AG04450 (cell line): ENCODE measurements at places on chromosomes 3 and 15.

DNA sequence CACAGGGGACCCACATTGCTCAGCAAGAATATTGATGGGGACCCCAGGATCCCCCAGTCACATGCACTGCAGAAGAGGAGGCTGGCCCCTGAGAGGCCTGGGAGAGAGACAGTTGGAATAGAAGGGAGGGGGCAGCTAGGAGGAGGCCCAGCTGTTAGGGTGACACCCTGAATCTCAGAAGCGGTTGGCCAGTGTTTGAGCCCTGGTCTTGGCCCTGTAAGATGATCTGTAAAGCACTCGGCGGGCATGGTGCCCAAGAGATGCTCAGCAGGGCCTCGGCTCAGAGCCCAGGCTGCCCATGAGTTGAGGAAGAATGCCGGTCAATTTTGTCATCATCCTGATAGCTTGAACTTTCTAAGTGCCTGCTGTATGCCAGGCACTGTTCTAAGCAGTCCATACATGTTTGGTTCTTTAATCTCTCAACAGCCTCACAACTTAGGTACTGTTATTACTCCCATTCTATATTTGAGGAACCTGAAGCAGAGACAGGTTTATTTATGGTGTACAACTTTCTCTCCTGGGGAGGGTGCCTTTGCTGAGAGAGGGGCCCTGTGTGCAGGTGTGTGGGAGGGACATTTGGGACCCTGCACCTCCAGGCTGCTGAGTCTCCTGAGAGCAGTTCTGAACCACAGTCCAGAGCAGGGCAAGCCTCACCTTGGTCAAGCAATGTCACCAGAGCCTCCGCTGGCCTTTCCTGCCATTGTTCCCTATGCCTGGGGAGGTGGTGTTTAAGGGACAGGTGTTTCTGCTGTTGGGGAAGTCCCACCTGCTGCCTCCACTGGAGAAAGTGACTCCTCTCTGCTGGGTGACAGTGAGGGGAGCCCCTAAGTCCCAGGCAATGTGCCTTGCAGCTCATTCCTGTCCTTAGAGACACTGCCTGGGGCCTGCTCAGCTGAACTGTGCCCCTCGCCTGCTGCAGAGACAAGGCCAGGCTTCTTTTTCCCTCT lies 26.0 kb downstream of the SLC6A6 start:
- DNase-seq, result no peak

DNA sequence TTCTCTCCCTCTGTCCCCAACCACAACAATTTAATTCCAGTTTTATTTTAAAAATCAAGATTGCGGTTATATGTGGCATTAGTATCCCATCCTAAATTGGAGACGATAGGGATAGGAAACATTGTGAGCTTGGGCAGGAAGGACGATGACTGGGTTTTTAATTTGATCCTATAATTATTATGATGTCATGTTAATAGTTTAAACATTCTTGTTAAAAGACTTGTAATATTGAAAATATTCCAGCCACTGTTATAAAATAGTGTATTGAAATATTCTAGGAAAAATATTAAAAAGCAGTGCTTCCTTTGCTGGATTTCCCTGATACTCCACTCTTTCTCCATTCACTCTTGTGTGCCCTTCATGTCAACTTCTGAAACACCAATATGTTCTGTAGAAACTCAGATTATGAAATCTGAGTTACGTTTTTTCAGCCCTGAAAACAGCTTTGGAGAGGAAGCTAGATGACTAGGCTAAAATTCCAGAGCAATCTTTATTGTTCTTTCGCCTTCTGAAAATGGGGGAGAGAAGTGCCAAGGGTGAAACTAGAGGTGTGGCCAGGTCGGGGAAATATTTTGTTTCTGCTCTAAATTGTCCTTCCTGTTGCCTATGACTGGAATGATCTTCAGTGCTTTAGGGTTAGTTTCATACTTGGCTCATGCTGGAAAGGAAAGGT lies 46.1 kb upstream of the MAP3K13 start:
- no peak for DNase-seq

GRCh38 chr3:48428088-48428571 lies 1.8 kb downstream of the PLXNB1 start:
- DNase-seq, result no peak

GRCh38 chr3:56365905-56366640 lies 102.2 kb downstream of the ERC2 start:
- DNase-seq, result no peak

GRCh38 chr3:185720326-185720725 lies 104.5 kb downstream of the IGF2BP2 start:
- DNase-seq, result no peak

- no peak for DNase-seq
These were observed 55.5 kb upstream of the PLXNA1 start for GRCh38 chr3:126927401-126927750.

- no peak for DNase-seq
These were observed 453.7 kb downstream of the FOXP1 start for GRCh38 chr3:71129611-71130431.

GRCh38 chr15:75174102-75174501 lies 27.6 kb upstream of the C15orf39 start:
- DNase-seq, result no peak

DNA sequence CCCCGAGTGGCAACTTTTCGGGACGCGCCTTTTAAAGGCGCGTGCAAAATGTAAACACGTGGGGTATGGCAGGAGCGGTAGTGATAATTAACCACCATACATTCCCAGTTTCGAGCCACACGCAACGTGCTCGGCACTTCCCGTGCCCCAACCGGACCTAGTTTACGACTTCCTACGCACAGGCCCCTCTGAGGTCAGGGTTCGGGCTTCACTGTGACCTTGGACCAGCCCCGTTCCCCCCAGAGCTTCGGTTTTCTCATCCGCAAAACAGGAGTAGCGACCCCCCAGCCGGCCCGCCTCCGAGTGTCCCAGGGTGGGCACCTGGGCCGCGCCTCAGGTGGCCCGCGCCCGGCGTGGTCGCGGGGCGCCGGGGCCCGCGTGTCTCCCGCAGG lies 451 bp downstream of the CHCHD4 start:
- no peak for DNase-seq

DNA sequence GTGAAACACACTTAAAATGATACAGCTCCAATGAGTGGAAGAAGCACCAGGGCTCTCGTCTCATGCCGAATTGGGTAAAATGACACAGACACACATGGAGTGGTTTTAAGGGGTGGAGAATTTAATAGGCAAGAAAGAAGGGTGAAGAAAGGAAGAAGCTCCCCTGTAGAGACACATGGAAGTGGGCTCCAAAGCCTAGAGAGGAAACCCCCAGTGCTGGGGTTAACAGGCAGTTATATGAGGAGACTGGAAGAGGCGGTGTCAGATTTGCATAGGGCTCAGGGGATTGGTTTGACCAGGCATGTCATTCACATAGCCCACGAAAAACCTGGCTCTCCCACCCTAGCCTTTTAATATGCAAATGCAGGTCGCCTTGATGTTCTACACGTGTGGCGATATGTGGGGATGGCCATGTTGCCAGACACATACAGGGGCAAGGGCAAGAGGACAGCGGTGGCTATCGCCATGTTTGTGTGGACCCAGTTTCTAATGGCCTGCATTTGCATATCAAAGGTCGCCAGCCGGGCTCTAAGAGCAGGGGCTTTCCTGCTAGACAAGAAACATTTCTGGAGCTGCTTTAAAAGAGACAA lies 1.9 kb upstream of the DPH6 start:
- DNase-seq, result no peak

GRCh38 chr15:85408270-85408746 lies 27.9 kb downstream of the AKAP13 start:
- DNase-seq, result no peak

DNA sequence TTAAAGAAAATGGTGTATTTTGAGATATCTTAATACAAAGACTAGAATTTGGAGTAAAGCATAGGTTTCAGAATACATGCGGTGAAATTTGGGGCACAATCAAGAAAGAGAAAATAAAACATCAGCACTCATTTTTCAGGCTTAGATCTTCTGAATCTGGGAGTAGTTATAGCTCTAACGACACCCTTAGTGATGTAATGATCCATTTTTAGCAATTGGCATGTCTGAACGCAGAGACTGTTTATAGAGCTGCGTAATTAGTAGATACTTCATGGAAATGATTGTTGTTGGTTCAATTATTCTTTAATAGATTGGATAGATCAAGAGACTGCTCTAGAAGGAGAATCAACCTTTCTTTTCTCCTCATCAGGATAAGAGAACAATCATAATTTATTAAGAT lies 47.5 kb upstream of the SNRK start:
- DNase-seq, result no peak
